Brain (organoid and tissue), 16 donors: ENCODE measurements at places on chromosomes 11 and 22.

GRCh38 chr11:64765851-64766665, 6.3 kb upstream of the PYGM start:
- no peak for DNase-seq

GRCh38 chr11:35334385-35335090, 84.8 kb downstream of the SLC1A2 start:
- DNase-seq, result no peak

DNA sequence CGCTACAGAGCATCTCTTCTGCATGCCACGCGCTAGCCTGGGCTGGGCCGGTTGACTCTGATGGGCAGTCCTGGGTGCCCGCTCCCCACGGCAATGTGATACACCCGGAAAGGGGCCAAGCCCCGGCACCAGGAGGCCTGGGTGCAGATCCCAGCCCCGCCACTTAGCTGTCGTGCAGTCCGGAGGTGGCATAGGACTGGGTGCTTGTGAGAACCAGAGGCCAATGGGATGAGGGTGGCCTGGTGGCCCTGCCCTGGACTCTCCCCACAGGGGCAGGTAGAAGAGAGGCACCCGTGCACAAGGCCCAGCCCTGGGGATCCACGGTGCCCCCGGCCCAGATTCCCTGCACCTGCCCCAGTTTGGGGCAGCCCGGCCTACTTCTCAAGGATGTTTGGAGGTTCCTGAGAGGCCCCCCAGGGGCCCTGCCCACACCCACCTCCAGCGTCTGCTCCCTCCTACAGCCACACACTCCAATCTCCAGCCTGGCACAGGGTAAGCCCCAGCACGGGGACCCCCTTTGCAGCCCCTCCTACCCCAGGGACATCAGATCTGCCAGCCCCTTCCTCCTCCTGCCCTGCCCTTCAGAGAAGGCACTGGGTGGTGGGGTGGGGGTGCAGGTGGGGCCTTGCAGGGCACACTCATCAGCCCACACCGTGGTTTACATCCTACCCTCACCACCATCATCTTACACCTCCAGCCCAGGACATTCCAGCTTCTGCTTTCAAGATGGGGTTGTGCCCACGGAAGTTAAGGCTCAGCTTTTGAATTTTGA, 66.9 kb downstream of the CYTH4 start:
- DNase-seq, result no peak

DNA sequence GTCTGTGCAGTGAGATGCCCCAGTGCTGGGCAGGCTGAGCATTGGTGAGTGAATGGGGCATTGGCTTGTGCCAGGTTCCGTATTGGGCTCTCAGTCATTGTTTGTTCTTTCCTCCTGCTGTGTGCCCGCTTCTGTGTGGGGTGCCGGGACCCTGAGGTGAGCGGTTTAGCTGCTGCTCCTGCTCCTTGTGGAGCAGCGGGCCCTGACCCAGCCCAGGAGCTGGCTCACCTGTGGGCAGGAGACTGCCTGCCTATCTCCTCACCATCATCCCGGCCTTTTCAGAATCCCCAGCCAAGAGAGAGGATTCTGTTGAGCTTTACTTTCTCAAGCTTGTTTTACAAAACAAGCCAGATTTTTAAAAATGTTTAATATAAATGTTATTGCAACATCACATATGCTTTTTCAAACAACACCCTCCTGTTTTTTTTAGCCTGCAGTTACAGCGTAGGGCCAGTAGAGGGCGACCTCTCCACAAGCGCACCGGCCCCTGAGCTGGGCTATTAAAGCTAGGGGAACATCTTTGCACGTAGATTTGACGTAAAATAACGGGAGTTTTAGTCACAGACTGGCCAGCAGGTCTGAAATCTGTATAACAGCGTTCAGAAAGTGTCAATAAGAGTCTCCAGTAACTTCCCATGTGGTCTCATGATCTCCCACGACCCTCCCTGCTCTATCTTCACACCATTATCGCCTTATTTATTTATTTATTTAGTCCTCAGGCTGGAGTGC, 25.1 kb upstream of the RELT start:
- DNase-seq, result peak; percentile 80

DNA sequence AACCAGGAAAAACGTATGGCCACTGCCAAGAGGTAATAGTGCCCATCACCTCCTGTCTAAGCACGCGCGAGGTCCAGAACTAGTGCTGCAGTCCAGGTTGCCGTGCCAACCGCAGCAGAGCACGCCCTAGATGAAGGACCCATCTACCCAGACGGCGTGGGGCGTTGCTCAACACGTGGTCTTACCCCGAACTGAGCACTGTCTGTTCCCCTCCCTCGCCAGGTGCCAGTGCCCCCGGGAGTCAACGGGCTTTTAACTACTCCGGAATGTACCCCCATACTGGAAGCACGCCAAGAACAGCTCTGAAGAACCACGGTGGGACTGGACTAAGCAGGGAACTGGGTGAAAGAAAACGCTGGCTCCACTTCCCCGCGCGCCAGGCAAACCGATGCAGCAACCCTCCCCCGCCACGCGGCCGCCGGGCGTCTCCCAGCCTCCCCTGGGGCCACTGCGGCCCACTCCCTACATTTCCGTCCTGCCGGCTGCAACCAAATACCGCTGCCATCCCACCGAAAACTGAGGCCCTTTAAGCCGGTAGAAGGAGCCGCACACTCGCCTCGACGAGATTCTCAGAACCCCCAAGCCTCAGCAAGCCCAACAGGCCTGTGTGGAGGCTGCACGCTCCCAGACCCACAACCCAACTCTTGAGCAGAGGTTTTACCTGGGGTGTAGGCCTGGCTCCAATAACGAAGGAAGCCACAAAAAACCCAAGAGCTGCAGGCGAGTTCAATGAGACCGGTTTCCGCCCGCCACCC, at the start of gene HSPA8:
Gene HSPA8, minus strand, starts transcription at position 734 of the 755 bp plus-strand sequence. CDS start 812 bp downstream, outside the sequence.
- DNase-seq, result peak; percentile 75

- DNase-seq, result no peak
Measured at GRCh38 chr11:60928563-60929001, 4.3 kb downstream of the TMEM132A start.

- DNase-seq, result peak; percentile 18
Measured at GRCh38 chr11:90428836-90429235, 206.0 kb upstream of the CHORDC1 start.
